T-helper 1 cell (primary cell): ENCODE measurements at places on chromosomes 11 and 22.

- DNase-seq: no peak
Measured at GRCh38 chr11:109120341-109120740, 301.6 kb upstream of the C11orf87 start.

DNA sequence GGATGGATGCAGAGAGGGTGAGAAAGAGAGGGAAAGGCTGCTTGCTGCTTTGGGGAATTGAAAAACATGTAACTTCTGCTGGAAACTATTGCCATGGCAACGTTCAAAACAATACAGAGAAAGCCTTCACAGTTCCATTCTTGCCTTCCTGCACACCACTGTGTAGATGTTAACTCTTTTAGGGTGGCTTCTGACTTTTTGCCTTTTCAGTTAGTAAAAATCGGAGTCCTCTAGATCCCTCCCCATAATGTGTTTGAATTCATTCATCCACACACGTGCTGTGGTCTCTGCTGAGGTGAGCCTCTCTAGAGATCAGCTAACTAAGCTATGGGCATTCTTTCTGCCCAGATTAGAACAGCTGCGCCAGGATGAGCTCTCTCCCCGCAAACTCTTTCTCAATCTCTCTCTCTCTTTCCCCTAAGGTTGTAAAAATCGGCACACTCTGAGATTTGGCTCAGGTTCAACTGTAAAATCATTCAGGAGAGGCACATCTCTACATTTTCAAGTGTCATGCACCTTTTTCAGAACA is 1178.3 kb downstream of the LRRC4C start:
- no peak for DNase-seq

DNA sequence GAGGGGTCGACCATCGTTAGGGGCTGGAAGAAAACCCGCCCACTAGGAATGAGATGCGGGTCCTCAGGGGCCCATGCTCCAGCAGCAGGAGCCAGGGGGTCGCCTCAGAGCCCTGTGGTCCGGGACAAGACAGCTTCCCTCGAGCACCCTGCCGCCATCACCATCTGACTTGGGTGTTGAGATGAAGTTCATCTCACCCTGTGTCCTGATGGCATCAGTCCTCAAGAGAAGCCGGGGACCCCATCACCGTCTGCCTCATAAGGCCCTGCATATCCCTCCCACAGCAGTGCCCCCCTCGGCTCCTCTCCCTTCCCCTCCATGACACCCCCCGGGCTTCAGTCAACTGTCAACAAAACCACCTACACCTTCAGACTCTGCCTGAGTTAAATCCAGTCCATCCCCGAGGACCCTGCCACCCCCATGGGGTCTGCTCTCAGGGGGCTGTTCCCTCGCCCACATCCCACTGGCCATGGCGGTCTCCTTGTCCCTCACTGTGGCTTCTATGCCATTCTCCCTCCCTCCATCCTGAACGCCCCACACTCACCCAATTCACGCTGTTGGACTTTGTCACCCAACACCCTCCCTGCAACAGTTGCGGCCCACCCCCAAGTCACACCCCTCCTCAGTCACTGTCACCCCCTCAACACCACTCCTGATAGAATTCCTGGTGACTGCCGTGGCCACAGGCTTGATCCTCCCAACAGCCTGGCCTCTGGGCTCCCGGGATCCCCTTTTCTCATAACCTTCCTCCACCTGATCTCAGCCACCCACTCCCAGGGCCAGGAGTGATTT is 87.7 kb upstream of the RTL6 start:
- peak; percentile 8 for DNase-seq

- no peak for DNase-seq
Measured at GRCh38 chr22:49047447-49047846, 780.2 kb downstream of the BRD1 start.

DNA sequence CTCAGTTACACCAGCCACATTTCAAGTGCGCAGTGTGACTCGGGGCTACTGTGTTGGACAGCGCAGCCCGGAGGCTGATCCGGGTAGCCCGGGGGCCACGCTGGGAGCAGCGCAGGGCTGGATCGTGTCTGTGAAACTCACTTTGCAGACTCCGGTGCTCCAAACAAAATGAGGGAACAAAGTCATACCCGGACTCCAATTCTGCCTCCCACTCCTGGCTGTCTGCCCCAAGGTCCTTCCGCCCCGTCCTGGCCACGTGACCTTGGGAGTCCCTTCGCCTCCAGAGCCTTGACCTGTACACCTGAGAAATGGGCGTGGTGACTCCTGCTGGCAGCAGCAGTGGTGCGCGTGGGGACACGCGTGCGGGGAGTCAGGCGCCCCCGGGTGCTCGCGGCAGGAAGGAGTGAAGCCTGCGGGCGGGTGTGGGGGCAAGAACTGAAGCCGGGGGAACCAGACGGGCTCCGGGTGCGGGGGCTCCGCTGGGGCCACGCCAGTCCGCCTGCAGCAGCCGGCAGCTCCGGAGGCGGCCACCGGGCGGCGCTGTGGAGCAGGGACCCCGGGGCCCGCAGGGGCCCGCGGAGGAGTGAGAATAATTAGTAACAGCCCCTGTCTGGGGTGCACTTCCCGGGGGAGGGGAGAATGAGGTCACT is 42.4 kb downstream of the KCNJ4 start:
- peak; percentile 31 for DNase-seq

DNA sequence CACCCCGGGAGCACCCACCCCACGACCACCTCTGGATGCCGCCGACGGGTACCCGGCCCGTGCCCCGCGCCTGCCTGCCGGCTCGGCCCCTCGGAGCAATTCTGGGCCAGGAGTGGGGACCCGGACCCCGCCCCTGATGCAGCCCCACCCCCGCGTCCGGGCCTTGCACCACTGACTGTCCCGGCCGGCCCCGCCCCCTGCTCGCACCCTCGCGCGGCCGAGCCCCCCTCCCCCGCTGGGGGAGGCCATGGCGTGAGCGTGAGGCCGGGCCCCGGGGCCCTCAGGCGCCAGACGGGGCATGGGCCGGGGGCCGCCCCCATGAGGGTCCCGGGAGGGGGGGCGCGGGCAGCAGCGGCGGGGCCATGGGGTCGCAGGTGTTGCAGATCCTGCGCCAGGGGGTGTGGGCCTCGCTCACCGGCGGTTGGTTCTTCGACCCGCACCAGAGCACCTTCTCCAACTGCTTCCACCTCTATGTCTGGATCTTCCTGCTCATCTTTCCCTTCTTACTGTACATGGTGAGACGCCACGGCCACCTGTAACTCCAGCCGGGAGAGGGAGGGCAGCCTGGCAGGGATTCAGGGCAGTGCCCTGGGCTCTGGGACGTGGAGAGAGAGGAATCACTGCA is 486 bp downstream of the PCNX3 start:
- peak; percentile 19 for DNase-seq

GRCh38 chr22:44218071-44218470 is 37.3 kb downstream of the PARVG start:
- no peak for DNase-seq
